Activated CD4-positive, alpha-beta T cell treated with anti-CD3 and anti-CD28 coated beads, Interleukin-10, Interleukin-2, amounts not matched to agents 100 ng/mL and 50 ng/mL, durations not matched to agents 16 hours and 8 hours (primary cell): ENCODE measurements at places on chromosomes 13 and 19.

- no peak for DNase-seq
Observed at GRCh38 chr19:54608792-54609191, 15.4 kb downstream of the LILRA1 start.

GRCh38 chr13:102212729-102213128 lies 189.1 kb downstream of the FGF14 start:
- DNase-seq, result no peak

DNA sequence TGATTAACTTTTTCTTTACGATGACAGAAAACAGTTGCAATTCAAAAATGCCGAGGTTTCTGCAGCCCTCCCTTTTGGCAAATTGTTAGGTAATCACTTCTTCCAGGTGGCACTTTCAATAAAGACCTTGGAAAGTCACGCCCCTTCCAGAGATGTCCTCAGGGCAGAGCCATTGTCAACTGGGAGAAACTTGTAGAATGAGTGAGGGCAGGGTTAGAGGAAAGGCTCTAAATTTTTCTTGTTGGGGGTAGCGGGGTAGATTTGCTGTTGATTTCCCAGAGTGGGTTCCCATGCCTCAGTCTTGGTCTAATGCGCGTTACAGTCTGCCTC lies 421.1 kb downstream of the FGF9 start:
- no peak for DNase-seq

- DNase-seq, result no peak
Observed at GRCh38 chr19:16559780-16560276, 12.4 kb downstream of the SLC35E1 start.

- no peak for DNase-seq
Observed at GRCh38 chr19:54017261-54017660, 25.8 kb downstream of the CACNG6 start.

DNA sequence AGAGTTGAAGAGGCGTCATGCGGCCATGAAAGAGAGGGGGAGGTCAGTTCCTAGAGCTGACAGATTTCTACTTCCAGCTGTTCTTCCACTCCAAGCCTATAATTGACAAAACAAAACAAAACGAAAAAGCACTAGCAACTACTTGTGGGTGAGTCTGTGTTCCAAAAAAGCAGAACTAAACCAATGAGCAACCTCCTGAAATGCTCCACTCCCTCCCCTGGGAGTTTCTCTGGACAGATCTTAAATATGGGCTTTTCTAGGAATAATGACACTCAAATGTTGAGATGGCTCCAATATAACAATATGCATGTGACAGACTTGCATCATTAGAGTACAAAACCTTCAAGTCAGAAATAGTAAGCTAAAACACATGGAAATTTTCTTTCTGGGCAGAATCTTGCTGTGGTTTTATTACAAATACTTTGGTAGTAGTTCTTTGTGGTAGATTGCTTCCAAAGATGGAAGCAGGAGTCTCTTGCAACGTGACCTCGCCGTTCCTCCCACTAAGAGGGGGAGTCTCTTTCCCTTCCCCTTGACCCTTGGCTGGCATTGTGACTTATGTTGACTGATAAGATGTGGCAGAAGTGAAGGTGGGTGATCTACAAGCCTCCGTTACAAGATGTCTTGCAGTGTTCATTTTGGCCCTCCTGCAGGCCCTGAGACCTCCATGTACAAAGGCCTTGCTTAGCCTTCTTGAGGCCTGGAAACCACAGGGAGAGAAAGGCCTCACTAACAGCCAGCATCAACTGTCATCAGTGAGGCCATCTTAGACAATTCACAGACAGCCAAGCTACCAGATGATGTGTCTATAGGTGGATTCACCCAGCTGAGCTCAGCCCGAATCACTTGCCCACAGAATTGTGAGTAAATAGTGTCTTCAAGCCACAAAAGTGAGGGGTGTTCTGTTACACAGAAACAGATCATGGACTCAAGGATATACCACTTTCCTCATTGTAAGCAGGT lies 173.1 kb upstream of the RFC3 start:
- no peak for DNase-seq

- no peak for DNase-seq
Observed at GRCh38 chr19:46068345-46069258, 27.8 kb upstream of the IGFL4 start.

- no peak for DNase-seq
Observed at GRCh38 chr19:29395111-29395733, 130.6 kb upstream of the VSTM2B start.

GRCh38 chr13:102977471-102977870 lies 88.7 kb downstream of the SLC10A2 start:
- DNase-seq, result no peak

DNA sequence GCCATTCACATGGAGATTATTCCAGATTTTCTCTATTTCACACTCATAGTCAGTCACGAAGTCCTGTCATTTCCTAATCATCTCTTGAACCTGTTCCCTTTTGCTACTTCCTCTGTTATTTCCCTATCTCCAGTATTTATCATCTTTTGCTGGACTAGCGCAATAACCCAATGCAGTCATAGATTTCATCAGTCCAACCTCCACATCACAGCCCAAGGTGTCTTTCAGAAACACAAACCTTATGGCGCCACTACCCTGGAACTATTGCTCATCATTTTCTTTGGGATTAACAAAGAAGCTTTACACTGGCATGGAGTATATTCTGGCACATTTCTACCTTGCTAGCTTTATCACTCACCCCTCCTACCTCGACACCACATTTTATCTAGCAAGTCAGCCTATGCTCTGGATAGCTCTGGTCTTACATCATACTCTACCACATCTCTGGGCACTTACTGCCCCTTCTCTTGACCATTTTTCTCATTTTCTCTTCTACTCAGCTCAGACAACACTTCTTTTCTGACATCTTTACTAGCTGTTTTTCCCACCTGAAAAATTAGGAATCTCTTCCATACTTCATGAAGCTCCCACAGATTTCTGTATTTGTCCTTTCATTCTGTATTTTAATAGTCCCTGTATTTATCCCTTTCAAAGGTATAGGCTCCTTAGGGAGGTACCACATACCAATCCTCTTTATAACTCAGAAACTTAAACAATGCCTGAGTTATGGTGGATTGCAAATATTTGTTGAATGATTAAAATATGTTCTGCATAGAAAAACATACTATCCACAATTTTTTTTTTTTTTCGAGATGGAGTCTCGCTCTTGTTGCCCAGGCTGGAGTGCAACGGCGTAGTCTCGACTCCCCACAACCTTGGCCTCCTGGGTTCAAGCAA lies 534.7 kb downstream of the KLF12 start:
- DNase-seq, result no peak

DNA sequence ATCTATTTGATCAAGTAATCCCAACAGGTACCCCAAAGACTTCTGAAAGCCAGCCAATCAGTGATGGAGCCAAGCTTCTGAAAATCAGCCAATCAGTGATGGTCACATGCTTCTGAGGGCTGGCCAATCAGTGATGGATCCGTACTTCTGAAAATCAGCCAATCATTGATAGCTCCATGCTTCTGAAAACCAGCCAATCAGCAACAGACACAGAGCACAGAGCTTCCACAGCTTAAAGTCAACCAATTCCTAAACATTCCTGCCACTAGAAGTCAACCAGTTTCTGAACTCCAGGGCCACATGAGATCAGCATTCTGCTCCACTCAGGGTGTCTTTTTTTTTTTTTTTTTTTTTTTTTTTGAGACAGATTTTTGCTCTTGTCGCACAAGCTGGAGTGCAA lies 8.2 kb upstream of the HSD17B14 start:
- DNase-seq, result no peak

DNA sequence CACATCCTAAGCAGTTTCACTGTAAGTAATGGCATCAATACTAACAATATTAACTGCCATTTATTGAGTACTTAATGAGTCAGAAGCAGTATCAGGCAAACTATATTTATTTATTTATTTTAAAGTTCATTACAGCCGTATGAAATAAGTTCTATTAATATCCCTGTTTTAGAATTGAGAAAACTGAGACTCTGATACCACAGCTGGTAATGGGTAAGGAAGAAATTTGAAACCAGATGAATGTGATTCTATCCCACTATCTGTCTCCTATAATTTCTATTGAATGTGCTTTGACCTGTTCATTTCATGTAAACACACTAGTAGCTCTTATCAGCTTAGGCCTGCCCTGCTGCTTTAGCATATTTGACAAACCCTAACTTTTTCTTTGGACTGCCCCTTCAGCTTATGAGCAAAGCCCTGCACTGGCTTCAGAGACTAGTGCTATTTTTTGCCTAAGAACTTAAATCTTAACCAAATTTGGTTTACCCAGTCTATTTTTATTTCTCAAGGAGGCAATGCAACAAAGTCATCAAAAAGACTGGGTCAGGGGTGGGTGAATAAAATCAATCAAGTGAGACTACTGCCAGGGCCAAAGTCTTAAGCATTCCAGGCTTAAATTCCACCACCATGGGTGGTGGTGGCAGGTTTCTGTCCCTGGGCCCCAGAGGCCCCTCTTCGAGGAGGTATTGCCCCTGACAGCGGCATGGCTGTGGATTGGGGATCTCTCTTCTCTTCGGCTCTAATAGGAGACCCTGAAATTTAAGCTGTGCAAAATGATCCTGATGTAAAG lies 143.4 kb downstream of the DLEU7 start:
- no peak for DNase-seq

GRCh38 chr19:47658431-47659348 lies 49.8 kb downstream of the BICRA start:
- no peak for DNase-seq

GRCh38 chr13:42592915-42593900 lies 19.3 kb downstream of the TNFSF11 start:
- no peak for DNase-seq

- DNase-seq, result no peak
Observed at GRCh38 chr13:50326811-50327210, 311.6 kb downstream of the KCNRG start.
